ENCODE measurements at places on chromosomes 13 and 19.

GRCh38 chr13:27182844-27183497, 11.4 kb upstream of the USP12 start:
- no peak for DNase-seq

DNA sequence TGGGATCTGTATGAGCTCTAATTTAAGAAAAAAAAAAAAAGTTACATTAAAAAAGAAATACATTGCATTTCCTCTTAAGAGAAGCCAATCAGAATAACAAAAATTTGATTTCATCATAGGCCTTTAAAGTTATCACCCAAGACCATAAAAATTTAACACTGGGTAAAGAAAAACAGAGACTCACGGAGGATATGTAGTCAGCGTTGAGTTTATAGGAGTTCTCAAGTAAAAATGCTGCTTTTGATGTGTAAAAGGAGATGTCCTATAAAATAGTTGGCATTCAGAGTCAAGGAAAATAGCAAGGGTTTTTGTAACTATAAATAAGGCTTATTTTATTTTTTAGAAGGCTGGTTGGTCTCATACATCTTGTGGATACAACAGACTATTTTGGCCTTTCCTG, 191.1 kb downstream of the EFNB2 start:
- DNase-seq, result no peak

- DNase-seq, result no peak
Observed at GRCh38 chr19:48181505-48181904, 11.0 kb downstream of the ZSWIM9 start.

DNA sequence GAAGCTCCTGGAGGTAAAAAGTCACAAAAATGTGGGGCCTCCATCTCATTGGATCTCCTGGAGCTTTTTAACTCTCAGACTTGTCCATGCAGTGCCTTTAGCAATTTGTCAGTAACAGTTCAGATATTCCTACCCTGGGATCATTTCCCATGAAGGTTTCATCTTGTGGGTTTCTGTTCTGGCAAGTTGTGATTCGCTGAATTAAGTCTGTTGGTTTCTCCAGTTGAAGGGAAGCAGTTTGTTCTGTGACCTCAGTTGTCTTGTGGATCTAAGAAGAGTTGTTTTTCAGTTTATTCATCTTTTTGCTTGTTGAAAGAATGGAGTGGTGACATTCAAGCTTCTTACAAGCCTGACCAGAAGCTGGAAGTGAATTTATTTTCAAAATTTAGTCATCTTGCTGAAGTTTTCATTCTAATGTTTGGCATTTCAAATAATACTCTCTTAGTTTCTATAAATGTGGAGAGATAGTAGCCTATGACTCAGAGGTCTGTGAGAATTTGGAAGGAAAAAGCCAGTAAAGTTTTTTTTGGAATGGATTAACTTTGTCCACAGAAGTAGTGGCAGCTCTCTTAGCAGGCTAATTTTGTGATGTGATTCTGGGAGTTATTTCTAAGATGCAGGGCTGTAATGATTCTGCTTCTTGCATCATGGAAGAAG, 120.1 kb upstream of the CSNK1A1L start:
- DNase-seq, result no peak

DNA sequence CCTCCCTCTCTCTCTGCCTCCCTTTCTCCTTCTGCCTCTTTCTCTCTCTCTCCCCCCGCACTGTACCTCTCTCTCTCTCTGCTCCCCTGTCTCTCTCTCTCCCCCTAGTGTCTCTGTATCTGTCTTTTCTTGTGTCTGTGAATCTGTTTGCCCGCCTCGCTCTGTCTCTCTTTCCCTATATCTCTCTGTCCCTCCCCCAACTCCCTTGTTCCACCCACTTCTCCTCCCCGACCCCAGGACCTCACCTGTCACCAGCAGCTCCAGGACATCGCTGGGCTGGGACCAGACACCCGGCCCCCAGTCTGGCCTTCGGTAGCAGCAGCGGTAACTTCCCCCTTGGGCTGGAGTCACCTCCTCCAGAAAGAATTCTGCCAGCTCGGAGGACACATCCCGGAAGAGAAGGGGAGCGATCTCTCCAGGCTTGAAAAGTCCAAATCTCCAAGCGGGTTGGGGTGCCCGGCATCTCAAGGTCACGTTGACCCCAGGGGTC, 3.9 kb downstream of the OSCAR start:
- no peak for DNase-seq

GRCh38 chr13:108096301-108096915, 118.9 kb downstream of the LIG4 start:
- no peak for DNase-seq

GRCh38 chr13:33303855-33304597, 18.5 kb upstream of the STARD13 start:
- DNase-seq, result no peak

DNA sequence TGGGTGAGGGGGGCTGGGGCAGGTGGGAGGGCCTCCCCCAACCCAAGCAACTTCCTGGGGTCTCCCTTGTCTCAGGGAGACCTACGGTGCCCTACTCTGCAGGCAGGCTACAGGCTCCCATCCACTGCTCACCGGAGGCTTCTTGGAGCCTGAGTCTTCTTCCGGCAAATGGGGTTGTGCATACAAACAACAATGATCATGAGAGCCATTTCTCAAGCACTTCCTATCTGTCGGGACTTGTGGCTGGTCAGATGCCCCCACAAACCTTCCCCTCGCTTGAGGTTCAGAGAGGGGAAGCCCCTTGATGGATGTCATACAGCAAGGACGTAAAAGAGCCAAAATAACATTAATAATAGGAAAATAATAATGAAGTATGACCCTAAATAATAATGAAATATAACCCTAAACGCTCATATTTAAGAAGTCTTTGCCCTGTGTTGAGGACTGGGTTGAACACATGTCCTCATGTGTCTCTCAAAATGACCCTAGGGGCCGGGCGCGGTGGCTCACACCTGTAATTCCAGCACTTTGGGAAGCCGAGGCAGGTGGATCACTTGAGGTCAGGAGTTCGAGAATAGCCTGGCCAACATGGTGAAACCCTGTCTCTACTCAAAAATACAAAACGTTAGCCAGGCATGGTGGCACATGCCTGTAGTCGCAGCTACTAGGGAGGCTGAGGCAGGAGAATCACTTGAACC, 727 bp downstream of the CD37 start:
- peak; percentile 27 for DNase-seq

GRCh38 chr19:58516246-58516836, 3.3 kb downstream of the ZBTB45 start:
- DNase-seq, result no peak

GRCh38 chr13:110664041-110664440, 41.9 kb downstream of the CARS2 start:
- peak; percentile 85 for DNase-seq

DNA sequence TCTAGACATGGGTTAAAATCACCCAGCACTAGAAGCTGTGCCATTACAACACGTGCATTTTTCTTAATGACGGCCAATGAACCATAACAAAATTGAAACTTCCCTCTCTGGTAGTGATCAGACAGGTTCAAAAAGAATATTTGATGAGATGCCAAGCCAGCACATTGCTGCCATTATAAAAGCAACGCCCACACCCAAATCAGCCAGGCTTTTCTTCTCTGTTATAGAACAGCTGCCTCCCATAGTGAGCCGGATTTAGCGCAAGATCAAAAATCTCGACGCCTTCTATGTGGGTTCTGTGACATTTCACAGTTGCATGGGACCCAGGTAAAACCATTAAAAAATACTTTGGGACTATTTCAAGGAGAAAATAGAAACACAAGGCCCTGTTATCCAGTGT, 1158.0 kb downstream of the EFNB2 start:
- DNase-seq, result no peak

GRCh38 chr13:22693691-22694090, 487.1 kb upstream of the SGCG start:
- no peak for DNase-seq

DNA sequence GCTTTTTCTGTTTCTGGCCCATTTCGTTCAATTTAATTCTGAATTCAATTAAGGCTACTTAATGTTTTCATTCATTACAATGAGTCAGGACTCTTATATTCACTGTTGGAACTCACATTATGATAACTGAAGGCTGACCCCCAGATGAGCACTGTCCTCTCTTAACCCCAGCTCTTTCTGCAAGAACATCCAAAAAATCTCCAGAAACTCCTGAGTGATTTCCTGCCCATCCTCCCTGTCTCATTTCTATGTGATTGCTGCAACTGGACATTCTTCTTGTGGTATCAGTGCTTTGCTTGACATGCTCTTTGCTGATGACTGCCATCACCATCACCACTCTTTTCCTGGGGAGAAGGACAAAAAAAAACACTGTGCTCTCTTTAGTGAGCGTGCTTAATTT, 240.3 kb downstream of the SPRY2 start:
- no peak for DNase-seq

GRCh38 chr13:107842562-107843180, 372.7 kb downstream of the LIG4 start:
- DNase-seq, result no peak

DNA sequence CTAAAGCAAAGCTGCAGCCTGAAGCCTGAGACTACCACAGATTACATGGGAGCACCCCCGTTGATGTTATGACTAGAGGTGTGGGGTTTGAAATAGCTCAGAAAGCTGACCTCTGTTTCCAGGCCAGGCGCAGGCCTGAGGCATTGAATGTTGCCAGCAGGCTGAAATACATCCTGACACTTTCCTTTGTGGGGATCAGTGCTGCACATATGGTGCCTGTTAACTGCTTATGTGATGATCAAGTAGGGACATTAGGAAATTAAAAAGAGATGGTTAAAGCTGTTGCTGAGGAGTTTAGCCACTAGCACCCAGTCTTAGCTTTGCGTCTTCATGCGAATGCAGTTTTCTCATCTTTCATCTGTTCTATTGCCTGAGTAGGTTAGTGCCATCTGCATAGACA, 83.2 kb downstream of the CCNA1 start:
- no peak for DNase-seq

- DNase-seq, result no peak
Observed at GRCh38 chr13:28954810-28955209, 134.7 kb downstream of the MTUS2 start.

GRCh38 chr13:67515895-67516294, 285.8 kb upstream of the PCDH9 start:
- peak; percentile 96 for DNase-seq

- no peak for DNase-seq
Observed at GRCh38 chr19:45094137-45094536, 1.2 kb downstream of the PPP1R37 start.

DNA sequence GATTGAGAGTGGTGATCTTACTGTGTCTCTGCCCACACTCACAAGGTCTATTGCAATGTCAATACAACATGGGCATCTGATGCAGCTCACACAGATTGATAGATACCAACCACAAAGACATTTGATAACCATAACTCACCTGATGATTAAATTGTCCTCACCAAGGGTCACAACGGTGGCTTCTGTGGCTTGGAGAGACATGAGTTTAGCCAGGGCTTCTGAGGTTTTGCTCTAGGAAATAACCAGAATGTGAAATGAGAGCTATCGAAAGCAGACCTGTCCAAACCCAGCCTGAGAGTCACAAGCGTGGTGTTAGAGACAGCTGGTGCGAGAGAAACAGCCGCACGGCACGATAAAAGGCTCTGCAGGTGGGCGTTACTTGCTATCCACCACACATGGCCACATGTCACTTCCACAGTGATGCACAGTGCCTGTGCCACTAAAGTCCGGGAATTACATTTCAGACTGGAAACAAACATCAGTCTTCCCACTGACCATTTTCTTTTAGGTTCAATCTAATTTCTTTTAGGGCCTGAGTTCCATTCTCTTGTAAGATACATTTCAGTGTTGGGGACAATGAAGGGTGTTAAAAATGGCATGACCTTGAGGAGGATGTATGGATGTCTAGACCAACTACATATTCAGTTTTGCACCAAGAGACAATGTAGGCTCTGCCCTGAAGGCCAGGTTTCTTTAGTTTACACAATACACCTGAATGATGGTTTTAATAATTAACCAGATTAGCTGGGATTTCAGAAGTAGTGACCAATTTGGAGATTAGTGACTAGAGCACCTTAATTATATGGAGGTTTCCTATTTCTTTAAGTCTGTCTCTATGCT, 53.7 kb downstream of the ATP7B start:
- no peak for DNase-seq

- no peak for DNase-seq
Observed at GRCh38 chr13:97194479-97194878, 27.7 kb upstream of the MBNL2 start.

GRCh38 chr19:15292140-15292539, 40.2 kb downstream of the BRD4 start:
- DNase-seq, result no peak

DNA sequence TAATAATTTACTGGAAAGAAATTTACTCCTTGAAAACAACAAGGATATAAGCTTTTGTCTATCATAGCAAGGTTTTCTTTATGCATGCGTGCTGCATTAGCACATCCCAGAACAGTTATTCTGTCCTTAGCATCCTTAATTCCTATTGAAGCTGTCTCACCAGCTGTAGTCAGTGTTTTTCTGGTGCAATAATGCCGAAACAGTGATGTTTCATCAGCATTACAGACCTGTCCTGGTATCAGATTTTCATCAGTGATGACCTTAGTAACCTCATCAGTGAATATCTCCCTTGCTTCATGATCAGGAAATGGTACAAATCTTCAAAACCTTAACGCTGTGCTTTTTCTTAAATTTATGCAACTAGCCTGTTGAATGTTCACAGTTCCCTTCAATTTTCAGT, 264.7 kb upstream of the STARD13 start:
- no peak for DNase-seq

GRCh38 chr19:31073485-31074198, 275.6 kb downstream of the TSHZ3 start:
- DNase-seq, result no peak

- DNase-seq, result peak; percentile 67
Observed at GRCh38 chr19:17855280-17856152, 4.2 kb upstream of the RPL18A start.

DNA sequence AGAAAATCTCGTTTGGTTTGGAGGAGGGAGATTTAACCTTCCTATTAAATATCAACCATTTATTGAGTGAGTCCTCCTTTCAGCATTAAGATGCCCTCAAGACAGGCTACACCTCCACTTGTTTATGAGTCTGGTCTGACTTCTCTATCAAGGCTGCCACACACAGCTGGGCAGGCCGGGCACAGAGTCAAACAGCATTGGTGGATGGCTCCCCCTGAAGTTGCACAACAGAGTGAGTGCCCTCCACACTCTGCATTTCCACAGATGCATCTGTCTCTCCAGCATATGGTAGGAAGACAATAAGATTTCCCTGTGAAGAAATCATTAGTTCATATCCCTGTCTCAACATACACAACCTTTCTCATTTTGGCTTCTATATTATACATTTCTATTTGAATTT, 31.4 kb downstream of the PHF11 start:
- peak; percentile 59 for DNase-seq

DNA sequence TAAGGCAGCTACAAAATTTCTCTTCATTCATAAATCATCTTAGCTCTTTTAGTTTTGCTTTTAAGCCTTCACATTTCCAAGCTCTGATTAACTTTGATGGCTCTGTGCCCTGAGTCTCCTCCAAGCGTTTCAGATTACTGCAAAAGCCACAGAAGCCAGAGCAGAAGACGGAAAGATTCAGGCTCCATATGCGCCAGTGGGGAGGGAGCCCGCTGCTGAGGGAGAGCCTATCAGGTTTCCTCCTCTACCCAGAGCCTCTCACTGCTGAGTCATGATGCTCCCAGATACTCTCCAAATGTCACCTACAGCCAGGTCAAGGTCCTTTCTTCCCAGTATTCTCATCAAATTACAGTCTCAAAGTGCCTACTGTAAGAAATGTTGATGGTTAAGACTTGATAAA, 193.6 kb downstream of the RAP2A start:
- DNase-seq, result no peak
